HS-27A (cell line): ENCODE measurements at places on chromosomes 3 and 15.

DNA sequence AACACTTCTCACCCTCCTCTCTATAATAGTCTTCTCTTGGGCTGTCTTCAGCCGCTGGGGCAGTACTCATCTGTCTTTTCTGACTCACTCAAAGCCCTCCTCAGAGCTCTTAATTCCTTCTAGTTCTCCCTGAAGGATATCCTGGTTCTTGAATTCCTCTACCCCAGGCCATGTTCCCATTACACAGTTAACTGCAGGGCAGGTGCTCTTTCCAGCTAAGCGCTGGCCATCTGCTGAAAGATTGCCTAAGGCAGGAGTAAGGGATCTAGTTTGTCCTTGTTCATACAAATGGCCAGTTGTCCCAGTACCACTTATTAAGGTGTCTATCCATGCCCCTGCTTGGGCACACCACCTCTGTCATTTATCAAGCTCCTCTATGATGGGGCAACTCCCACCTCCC, 10.2 kb upstream of the SPG11 start:
- DNase-seq, result no peak

DNA sequence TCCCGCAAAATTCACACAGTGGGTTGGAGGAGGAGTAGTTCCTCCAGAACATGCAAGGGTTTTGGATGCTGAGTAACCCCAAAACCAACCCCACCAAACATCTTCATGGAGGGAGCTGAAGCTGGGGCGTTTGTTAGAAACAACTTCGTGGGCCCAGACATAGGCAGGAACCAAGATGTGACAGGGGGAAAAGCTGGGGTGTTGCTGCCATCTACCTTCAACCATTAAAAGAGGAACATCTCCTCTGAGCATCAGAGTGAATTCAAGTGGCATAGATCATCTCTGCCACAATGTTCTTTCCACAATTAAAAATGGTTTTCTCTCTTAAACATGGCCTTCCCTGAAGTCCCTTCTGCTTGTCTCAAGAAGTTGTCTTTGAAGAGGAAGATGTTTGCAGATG, 20.5 kb downstream of the SIDT1 start:
- no peak for DNase-seq

DNA sequence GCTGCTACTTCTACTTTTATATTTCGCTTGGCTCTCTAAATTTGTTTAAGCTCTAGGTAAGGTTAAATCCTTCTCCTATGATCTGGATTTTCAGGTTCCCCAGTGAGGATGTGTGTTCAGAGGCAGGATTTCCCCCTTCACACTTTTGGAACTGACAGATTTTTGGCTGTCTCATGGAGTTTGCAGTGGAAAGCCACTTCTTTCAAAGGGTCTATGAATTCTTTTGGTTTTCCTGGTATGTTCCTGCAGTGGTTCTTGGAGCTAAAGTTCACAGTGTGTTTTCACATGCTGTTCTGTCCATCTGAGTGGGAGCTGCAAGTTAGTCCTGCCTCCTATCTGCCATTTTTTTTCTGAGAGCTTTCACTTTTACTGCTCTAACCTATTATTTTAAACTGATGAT, 21.6 kb upstream of the TIGIT start:
- no peak for DNase-seq

DNA sequence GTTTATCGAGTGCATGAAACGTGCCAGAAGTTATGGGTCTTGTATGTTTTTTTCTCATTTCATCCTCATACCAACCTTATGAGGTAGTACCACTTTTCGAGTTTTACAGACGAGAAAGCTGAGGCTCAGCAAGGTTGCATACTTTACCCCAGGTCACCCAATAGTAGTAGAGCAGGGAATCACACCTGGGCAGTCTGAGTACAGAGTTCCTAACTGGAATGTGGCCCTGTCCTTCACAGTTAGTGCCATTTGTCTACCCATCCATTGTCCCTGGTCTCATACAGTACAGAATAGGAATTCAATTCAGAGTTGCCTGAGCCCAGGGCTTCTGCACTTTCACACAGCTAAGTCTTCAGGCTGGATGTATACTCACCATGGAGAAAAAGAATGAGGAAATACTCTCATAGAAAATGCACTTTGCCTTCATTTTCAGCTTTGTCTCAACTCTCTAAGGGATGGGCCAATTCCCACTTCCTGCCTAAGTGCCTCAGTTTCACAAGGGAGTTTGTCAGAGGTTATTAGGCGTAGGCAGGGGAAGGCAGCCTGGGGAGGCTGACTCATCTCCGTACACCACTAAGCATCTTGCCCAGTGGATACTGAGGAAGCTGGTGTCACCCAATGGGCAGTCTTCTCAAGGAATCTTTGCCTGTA, 93.2 kb downstream of the TMEM212 start:
- DNase-seq, result no peak

DNA sequence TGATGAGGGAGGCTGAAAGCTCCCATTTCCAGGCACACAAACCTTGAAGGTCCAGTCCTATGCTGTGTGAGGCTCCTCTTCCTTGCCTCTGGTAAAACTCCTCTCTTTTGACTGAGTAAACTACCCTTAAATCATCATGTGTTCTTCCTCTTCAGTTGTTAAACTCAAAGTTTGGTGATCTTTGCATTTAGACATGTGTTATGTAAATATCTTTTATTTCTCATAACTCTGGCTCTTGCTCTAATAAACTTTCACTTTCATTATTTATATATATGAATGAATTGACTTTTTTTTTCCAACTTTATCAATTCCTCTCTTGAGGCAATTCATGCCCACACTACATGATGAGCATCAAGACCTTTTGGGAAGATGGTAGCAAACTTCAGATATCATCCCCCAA, 26.6 kb downstream of the SUCNR1 start:
- DNase-seq, result no peak

- no peak for DNase-seq
Measured at GRCh38 chr15:88029696-88030095, 226.8 kb downstream of the NTRK3 start.

DNA sequence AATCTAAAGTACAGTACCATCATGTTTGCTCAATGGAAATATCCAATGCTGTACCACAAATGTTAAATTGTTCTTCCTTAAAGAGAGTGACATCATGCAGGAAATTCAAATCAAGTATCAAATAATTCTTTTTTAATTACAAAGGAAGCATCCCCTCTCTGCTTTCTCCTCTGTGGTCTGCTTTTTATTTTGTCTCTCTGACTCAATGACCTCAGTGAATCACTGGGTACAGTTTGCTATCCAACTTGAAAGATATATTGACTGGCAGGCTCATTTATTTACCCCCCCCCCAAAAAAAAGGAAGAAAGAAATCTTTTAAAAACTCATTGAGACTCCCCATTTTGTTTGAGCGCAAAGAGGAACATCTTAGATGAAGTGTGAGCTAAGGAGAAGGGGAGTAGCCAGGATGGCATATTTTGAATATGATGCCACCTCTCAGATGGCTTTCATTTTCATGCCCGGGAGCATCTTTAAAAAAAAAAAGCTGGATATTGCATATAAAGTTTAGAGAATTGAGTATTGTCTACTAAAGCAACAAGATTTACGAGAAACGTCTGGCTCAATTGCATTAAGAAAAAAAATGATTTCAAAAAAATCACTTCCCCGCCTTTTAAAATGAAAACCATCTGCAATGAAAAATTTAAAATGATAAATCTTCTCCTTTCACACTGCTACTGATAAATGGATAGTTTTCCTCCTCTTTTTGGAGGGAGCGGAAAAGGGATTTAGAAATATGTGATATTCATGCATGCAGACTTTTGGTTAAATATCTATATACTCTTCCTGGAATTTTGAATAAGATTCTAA, 307.1 kb upstream of the DPH6 start:
- DNase-seq, result no peak

DNA sequence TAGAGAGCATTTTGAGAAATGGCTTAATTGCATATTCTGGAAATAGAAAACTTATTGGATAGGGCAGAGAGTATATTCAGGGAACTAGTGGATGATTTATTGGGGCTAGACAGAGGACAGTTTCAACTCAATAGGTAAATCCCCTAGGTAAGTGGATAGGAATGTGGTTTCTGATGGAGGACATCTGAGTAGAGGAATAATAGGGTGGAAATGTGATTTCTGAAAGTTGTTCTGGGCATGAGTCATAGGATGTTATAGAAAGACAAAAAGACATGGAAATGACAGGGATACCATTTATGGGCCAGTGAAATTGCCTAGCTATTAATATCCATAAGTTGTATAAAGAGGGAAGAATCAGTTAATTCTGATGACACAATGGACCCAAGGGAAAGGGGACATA, 563.3 kb upstream of the GOLIM4 start:
- DNase-seq, result no peak

GRCh38 chr15:33197636-33198035, 3.1 kb upstream of the FMN1 start:
- no peak for DNase-seq

- no peak for DNase-seq
Measured at GRCh38 chr3:126026277-126026751, 57.3 kb downstream of the ROPN1B start.

DNA sequence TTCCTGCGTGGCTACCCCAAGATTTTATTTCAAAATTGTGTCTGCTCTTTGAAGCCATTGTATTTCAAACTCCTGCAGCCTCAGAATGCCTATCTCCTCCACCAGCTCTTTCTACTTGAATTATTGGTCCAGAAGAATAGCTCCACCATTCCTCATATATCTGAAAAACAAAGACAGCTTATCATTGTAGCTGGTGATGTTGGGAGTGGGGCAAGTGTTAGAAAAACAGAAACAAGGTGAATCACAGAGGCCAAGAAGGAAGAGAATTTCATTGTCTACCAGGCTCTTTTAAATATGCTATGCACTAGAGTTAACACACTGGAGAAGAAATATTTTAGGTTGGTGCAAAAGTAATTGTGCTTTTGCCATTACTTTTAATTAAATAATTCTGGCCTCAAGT, 307.9 kb upstream of the ROPN1 start:
- DNase-seq, result no peak

DNA sequence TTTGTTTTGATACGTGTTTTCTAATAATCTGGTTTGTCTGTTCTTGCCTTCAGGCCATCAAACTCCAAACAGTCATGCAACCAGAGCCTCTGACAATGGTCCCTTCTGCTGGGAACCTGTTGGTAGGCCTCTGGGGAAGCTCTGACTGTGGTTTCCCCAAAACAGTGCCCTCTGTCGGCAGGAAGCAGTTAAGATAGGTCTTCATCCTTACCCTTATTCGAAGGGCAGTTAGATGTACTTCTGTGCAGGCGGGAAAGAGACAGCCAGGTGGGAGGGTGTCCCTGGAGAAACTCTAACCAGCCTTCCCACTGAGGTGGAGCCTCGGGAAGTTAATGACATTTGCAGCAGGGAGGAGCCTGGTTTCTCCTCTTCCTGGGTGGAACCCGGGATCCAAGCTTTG, 81.6 kb upstream of the CHMP2B start:
- peak; percentile 48 for DNase-seq

- no peak for DNase-seq
Measured at GRCh38 chr3:42012935-42013690, 51.2 kb upstream of the ULK4 start.

- DNase-seq, result peak; percentile 77
Measured at GRCh38 chr3:123678108-123678511, 93.3 kb upstream of the HACD2 start.

- no peak for DNase-seq
Measured at GRCh38 chr3:159748425-159748824, 240.2 kb upstream of the IL12A start.

DNA sequence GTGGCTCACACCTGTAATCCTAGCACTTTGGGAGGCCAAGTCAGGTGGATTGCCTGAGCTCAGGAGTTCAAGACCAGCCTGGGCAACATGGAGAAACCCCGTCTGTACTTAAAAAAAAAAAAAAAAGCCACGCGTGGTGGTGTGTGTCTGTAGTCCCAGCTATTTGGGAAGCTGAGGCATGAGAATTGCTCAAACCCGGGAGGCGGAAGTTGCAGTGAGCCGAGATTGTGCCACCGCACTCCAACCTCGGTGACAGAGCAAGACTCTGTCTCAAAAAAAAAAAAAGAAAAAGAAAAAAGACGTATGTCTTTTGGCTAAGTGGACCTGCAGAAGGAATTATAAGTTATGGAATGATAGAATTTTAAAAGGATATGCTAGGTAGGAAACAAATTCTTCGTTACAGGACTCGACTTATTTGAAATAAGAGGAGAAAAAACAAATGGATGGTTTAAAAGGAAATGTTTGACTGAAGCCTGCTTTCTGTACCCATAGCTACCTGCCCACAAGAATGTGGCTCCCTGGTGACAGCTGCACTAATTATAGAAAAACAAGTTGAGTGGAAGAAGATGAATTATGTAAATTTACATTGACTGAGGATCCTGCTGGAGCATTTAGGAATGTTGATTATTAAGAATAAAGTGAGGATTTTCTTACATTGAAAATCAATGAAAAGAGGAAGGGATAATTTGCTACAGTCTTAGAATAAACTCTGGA, 36.0 kb upstream of the SKIL start:
- no peak for DNase-seq

DNA sequence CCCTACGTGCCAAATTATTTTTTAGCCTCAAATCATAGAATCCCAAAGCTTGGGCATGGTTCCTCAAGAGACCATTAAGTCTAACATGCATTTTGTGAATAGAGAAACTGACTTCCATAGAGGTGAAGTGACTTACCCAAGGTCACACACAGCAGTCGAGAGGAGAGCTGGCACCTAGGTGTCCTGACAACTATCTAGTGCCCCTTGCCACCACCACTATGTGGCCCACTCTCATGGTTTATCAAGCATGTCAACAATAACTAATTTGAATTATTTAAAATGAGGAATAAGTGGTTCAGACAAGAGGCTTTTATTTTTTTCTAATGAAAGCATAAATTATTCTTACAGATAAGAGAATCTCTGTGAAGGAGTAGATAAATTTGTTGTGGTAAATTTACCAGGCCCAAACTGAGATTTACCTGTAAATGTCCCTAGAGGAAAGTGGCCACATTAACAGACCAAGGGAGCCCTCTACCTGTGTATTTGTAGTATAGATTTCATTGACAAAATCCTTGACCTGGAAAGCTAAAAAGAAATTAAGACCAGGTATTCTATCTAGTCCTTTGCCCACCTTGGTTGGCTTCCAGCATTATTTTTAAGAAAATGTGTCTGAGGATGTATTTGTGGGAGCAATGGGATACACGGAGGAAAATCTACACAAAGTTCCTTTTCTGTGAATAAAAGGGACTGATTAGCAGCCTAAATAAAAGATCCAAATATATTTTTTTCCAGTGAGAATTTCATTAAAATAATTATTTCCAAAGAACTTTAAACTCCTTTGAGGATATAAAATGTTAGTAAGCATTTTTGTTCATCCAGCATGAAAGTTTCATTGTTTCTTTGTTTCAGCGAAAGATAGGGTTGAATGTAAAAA, 49.1 kb downstream of the IQCH start:
- DNase-seq, result peak; percentile 35

GRCh38 chr15:37981775-37982174, 47.3 kb downstream of the TMCO5A start:
- no peak for DNase-seq

- peak; percentile 86 for DNase-seq
Measured at GRCh38 chr15:87619161-87619960, 637.2 kb downstream of the NTRK3 start.

GRCh38 chr15:49406352-49407118, 16.5 kb upstream of the FGF7 start:
- DNase-seq, result no peak

- DNase-seq, result no peak
Measured at GRCh38 chr3:100164743-100165142, 50.4 kb upstream of the FILIP1L start.

DNA sequence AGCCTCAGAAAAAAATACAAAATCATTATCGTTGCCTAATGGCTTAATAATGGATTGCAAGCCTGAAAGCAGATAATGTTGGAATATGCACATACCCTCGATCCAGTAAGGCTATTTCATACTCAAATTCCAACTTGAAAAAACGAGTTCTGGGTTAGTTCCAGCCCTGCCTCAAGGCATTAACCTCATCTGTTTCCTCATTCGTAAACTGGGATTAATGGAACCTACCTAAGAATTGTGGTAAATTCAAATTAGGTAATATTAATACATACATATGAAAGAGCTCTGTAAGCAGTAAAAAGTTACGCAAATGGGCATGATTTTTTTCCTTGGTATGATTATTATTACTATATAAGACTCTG, 107.5 kb downstream of the SRGAP3 start:
- DNase-seq, result no peak
